NCI-H510A (cell line): ENCODE measurements at places on chromosomes 4 and X.

DNA sequence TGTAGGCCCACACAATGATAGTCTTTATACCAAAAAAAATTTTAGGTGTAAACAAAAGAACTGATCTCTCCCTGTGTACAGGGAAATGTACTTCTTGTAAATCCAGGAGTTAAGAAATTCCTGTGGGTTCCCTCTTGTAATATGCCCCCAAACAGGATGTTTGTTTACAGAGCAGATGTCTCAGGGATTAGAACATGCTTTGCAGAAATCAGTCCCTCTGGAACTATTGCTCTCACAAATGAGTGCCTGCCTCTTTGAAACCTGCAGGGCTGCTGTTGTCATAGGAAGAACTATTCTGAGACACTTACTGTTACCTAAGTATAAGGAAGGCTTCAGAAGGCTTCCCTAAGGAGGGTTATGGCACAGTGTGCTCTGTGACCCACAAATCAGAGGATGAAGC is 35.6 kb downstream of the PAK3 start:
- DNase-seq, result no peak

DNA sequence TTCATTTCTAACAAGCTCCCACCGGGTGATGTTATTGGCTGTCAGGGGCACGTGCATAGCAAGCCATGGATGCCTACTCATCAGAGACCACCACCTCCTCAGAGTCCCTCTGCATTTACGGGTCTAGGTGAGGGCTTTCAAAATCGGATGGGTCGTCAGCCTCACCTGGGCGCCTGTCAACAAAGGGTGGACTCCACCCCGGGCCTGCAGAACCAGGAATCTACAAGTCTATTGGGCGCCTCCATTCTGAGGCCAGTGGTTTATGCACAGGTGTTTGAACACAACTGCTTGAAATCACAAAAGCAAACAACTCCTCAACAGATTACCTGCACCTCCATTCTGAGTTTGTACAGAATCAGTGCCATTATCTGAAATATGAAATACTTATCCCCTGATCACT is 318.9 kb downstream of the PTTG2 start:
- no peak for DNase-seq

DNA sequence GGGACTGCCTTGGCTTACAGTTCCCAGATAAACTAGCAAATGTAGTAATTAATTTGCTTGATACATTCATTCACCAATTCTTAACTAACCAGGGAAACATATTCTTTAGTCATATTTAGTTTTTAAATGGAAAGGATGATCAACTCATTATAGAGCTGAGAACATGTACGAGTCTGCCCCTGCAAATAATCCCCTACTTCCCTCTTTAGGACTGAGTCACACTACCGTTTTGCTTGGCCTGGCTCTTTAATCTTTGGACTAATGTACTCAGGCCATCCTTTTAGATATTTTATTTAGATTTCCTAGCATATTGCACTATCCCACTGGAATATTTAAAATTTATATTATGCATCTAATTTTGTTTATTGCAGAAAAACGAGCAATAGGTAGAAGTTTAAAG is 105.5 kb upstream of the LCORL start:
- no peak for DNase-seq

GRCh38 chr4:134544303-134544770 is 342.7 kb upstream of the PABPC4L start:
- no peak for DNase-seq
